D341Med (cell line): ENCODE measurements at places on chromosomes 6 and 20.

DNA sequence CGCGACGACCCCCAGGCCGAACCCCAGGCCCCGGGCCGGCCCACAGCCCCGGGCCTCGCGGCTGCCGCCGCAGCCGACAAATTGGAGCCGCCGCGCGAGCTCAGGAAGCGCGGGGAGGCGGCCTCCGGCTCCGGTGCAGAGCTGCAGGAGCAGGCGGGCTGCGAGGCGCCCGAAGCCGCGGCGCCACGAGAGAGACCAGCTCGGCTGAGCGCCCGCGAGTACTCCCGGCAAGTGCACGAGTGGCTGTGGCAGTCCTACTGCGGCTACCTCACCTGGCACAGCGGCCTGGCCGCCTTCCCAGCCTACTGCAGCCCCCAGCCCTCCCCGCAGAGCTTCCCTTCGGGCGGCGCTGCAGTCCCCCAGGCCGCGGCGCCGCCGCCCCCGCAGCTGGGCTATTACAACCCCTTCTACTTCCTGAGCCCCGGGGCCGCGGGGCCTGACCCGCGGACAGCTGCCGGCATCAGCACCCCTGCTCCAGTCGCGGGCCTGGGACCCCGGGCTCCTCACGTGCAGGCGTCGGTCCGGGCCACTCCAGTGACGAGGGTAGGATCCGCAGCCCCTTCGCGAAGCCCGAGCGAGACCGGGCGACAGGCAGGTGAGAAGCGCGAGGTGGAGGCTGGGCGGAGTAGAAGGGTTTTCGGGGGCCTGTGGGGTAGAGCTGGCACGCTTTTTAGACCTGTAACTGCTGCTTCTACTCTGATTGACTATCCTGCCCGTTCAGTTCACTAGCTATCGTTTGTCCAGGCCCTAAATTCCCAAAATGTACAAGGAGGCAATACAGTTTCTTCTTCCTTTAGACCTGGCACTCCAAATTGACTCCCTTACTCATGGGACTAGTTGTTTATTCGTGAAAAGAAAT is 654 bp downstream of the FAM8A1 start:
- peak; percentile 69 for DNase-seq

DNA sequence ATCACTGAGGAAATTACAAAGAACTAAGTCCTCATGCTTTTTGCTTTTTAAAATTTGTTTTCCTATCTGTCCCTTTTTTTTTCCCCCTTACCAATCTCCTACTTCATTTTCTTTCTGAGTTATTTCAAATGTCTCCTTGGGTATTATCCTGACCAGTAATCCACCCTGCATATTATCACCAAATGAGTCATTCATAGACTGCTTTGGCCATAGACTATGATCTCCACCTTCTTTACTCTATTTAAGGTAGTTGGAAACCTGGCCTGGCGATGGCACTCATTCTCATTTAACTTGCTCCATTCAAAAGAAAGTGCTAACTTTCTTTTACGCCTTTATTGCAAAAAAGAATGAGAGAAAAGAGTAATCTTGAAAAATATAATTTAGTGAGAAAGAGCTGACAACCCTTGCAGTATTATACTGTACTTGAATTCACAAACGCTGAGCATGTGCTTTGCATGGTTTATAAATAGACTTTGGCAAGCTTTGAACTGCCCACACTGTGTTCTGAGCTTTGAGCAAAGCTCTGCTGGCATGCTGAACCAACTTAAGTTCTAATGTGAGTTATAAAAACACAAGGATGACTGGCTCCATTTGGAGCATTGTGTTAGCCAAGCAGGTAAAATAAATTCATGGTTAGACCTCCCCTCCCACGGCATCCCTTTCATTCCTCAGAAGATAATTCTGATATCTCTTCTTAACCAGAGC is 198.9 kb downstream of the NKAIN2 start:
- DNase-seq, result no peak

DNA sequence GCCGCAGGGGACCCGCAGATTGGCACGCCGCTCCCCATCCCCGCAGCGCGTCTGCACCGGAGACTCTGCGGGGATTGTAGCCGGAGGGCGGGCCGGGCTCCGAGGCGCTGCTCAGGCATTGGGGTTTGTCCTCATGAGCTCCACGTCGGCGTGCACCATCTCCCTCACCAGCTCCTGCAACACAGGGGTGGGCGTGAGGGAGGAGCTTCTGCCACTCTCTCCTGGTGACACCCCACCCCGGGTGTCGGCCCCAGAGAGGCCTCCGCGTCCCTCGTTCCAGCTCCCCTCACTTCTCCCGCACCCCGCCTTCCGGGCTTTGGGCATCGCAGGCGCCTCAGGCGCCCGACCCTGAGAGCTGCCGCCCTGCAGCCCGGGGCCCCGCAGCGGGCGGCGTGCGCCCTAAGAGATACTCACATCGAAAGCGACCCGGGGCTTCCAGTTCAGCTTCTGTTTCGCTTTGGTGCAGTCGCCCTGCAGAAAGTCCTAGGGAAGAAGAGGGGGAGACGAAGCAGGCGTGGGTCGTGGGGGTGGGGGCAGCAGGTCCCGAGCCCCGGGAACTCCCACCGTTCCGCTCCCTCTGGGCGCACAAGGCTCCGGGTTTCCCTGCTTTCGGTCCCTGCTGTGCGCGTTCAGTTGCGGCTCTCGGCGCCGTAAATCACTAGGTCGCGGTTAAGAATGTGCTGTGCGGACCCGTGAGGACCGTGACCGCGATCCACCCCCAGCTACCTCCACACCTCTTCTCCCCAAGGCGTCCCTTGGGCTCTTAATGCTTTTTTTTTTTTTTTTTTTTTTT is 14.5 kb downstream of the FOXC1 start:
- no peak for DNase-seq

DNA sequence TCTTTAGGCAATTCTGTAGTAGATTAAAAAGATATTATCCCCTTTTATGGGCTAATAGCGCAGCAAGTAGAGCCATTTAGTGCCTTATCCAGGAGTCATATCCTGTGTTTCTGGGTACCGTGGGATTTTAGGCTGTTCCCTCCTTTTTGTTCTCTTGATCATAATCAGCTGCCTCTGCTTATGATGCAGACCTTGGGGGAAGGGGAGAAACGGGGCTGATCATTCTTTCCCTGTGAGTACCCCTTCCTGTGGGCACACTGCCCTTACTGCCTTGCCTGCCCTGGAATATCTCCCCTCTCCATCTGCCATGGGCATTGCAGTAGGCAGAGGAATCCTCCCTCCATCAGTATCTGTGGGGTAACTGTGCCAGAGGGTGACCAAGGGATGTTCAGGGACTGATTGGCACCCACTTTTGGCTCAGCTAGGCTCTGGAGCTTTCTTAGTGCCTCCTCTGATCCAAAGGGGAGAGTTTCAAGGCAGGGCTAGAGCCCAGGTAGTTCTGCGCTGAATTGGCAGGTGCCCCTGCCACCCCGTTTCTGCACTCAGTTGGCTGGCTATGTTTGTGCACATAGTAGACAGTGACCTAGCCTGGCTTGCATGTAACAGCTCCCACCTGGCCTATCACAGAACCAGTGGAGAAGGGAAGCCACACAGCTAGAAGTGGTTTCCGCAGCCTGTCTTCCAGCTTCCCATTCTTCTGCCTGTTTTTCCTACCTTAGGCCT is 103.3 kb downstream of the FIG4 start:
- no peak for DNase-seq

- no peak for DNase-seq
These were observed 170.7 kb upstream of the SCGN start for GRCh38 chr6:25481267-25481666.

GRCh38 chr20:21278829-21279228 is 24.3 kb upstream of the XRN2 start:
- no peak for DNase-seq

GRCh38 chr20:6051505-6051904 is 2.4 kb downstream of the LRRN4 start:
- no peak for DNase-seq

GRCh38 chr20:32449057-32449889 is 91.1 kb downstream of the ASXL1 start:
- no peak for DNase-seq

DNA sequence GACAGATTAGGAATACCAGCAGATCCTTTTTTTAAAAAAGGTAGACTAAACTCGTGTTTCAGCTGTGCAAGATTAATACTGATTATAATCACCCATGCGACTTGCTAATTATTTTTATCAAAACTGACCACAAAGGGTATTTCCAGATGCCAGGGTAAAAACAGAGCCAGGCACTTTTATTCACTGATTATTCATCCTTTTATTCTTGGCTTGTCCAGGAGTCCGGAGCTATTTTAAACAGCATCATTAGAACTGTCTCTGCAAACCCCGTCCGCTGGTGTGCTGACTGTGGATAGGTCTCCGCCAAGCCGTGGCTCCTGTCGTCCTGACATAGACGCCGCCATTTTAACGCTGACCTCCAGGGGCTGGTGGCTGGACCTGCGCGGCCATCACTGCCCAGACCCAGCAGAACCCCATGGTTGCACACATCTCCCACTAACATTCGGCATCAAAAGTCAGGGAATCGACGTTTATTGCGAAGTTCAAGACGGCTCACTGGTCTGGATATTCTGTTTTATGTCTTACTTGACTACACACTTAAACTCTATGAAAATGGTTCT is 364.8 kb downstream of the THBS2 start:
- DNase-seq, result no peak

DNA sequence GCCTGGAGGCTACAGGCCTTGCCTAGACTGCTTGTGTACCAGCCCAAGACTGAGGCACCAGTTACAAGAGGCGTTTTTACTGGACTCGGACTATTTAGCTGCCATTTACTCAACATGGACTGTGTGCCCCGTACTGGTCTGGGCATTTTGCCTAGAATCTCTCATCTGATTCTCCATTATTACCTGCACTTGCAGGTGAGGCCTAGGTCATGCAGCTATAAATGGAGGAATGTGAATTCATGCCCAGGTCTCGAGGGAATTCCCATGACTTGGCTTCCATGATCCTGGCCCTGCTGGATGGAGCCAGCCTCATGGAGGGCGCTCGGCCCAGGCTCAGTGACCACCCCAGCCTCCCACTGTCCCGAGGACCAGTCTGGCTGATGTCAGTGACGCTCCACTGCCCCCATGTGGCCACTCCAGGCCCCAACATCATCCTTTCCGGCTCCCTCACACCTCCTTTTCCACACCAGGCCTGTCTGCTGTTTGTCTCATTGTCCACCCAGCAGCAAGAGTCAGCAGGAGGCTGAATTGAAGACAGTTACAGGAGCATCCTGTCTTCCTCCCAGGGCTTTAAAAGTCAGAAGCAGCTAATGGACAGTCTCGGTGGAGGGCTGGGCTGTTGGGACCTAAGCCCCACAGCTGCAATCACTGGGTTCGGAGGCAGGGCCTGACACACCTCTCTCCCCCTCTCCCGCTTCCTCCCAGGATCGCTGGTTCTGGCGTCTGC is 8.7 kb downstream of the MMP24OS start:
- DNase-seq, result peak; percentile 85

DNA sequence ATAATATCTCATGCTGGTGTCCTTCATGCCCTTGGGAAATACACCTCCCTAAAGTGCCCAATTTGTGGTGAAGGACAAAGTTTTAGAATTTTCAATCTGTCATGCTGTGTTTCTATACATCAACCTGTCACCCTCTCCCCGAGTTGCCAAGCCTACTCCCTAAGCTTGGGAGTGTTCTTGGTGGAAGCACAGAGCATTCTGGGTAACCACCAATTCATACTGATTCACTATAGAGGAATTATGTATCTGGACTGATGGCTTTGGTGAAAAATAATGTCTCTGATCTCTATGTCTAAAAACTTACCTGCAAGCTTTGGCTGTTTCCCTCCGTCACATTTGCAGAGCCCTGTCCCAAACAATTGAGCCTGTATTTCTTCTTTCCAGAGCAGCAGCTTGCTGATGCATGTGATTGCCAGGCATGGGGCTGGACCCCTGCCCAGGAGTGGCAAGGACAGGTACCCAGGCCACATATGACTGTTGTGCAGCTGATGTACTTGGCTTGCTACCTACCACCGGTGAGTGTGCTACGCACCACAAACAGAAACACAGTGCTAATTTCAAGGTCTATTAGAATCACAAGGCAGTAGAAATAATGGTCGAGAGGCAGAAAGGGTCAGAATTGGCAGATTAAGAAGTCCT is 202.8 kb upstream of the CITED2 start:
- no peak for DNase-seq

DNA sequence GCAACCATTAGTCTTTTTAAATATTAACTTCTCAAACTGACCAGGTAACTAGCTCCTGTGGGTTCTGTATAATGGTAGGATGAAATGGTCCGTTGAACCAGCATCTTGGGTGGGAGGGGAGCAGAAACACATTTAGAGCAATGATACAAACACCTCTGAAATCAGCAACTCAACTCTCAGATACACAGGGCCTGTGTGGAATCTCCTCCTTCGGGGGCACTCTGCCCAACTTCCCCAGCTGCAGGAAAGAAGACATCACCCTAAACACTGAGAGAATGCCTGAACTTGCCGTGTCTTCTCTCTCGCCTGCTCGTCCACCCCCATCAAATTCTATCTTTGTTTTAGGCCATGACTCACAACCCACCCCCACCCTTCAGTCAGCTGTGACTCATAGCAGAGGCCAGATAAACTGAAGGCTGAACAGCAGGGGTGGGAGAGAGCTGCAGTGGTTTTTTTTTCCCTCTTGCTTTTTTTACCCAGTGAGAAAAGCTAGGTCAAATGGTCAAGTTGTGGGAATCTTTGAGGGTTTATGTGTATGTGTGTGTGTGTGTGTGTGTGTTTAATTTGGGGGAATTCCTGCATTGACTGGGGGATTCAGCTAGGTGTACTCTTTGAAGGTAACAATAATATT is 593.4 kb upstream of the JAG1 start:
- DNase-seq, result no peak

DNA sequence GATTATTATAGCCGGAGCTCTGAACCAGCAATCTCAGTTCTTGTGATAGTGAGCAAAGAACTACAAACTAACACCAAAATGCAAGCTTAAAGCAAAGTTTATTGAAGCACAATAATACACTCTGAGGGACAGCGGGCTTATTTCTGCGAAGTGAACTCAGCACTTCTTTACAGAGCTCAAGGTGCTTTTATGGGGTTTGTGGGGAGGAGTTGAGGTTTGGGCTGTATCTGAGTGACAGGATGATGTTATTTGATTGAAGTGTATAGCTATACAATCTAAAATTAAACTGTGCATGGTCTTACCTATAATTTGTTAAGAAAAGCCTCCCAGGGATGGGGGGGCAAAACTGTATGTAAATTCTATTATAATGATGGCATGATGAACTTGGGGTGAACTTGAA is 1.0 kb upstream of the HFE start:
- no peak for DNase-seq

- DNase-seq, result no peak
These were observed 80.0 kb upstream of the TOP1 start for GRCh38 chr20:40948465-40949267.

DNA sequence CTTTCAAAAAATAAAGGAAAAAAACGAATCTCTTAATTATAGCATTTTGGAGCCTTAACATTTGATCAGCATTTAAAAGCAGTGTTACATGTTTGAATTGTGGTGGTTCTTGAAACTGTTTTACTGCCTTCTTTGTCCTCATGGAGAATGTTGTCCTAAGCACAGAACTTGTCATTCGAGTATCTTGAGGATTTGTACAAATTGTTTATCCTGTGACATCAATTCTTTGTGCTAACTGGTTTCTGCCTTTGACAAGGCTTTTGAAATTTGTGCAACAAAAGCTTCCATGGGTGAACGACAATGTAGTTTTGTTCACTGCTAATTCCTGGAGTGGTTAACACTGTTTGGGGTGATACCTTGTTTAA is 130.8 kb downstream of the SCAF8 start:
- DNase-seq, result no peak

DNA sequence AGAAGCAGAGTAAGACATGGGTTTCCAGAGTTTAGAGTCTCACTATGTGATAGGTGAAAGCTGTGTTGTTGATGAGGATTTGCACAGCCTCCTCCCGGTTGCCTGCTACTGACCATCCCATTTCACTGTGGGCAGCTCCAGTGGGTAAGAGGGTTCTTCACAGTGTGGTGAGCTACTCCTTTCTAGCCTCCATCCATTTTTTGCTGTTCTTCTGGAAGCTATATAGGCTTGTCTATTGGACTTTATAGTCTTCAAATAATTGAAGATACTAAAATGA is 13.4 kb downstream of the UST start:
- DNase-seq, result no peak
